ENCODE measurements at places on chromosomes 6 and 20.

DNA sequence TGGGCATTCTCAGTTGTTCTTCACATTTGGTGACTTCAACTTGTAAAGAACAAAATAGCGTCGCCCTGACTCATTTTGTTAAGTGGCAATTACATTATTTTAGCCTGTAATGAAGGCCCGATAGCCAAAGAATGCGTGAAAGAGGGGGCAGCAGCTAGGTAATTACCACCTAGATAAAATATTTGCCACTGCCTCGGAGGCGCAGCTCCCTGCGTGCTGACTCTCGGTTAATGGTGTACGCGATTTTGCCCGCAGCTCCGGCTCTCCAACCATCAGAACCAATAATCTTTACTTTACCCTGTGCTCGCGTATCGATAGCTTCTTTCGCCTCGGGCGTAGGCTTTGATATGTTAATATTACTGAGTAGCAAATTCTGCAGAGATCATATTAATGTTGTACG, 8.7 kb downstream of the TFAP2D start:
- H3K4me1 ChIP-seq: no peaks in the 10 kb centered on the region
- DNase-seq: no peak
- no peaks in the 10 kb centered on the region for H3K27me3 ChIP-seq
- H3K27ac ChIP-seq: no peak overlapping the region

DNA sequence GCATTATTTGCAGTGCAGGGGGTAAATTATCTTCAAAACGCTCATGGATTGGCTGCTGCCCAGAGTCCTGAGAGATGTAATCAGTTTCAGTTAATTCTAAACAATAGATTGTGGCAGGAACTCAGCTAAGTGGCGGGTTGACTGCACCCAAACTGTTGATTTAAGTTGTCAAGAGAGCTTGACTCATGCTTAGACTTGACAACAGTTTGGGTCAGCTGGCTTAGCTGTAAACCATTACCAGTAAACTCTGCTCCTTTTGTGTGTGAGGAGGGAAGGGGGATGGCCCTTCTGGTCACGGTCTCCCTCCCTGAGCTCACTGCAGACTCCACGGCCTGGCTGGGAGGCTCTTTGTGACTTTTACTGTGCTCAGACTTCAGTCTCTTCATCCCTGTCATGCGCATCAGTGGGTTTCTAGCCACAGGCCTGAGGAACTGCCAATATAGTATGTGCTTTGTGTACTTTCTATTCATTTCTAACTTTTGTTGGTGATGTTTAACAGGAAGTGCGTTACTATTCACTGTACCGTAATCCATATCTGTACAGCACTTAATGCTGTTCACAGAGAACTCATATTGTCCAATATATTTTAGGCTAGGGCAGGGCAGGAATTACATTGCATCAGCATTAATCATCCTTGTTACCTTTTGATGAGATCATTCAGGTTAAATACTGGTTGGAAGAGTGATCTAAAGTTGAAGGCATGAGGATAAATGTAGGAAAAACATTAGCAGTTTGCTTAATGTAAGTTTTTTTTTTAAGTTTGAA, 488.3 kb downstream of the CDKAL1 start:
- H3K4me1 ChIP-seq: peaks cover 28% of the 10 kb centered on the region
- no peaks in the 10 kb centered on the region for H3K27me3 ChIP-seq
- no peaks in the 10 kb centered on the region for H3K36me3 ChIP-seq
- peak overlapping the region; percentile 81 for H3K27ac ChIP-seq

DNA sequence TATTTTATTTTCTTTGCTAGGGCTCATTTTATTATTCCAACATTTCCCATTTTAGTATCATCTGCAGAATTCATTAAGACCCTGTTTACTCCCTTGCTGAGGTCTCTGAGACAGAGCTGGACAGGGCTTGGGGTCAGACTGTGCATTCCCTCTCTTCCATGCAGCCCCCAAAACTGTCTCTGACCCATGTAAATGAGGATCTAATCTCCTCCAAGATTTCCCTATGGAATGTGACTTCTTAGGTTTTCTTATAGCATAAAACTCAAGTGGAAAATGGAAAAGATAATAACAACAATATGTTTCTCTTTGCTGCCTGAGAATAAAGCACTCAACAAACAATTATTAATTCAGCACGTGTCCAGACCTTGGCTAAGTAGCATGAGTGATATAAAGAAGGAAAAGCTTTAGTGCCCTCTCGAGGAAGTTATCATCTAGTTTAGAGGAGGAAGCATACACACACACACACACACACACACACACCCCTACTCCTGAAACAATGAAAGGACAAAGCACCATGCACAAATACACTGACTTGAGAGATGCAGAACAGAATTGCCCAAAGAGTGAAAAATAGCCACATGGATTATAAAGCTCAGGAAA, 815.5 kb downstream of the BCKDHB start:
- H3K27me3 ChIP-seq: no peaks in the 10 kb centered on the region
- H3K27ac ChIP-seq: no peak overlapping the region
- H3K4me1 ChIP-seq: no peaks in the 10 kb centered on the region
- DNase-seq: no peak

- no peaks in the 10 kb centered on the region for H3K36me3 ChIP-seq
- no peaks in the 10 kb centered on the region for H3K27me3 ChIP-seq
- no peak overlapping the region for H3K4me3 ChIP-seq
- H3K4me1 ChIP-seq: no peaks in the 10 kb centered on the region
- DNase-seq: no peak
Observed at GRCh38 chr6:65746302-65746701, 39.3 kb upstream of the EYS start.

GRCh38 chr6:144377586-144378210, 92.6 kb downstream of the UTRN start:
- no peak overlapping the region for H3K4me3 ChIP-seq
- peak overlapping the region; percentile 86 for H3K27ac ChIP-seq
- H3K36me3 ChIP-seq: no peaks in the 10 kb centered on the region

GRCh38 chr6:46052479-46052878, 36.8 kb upstream of the CLIC5 start:
- H3K4me1 ChIP-seq: no peaks in the 10 kb centered on the region
- no peak for DNase-seq

- H3K4me3 ChIP-seq: no peak overlapping the region
- DNase-seq: no peak
- H3K36me3 ChIP-seq: no peaks in the 10 kb centered on the region
- no peaks in the 10 kb centered on the region for H3K4me1 ChIP-seq
- H3K27me3 ChIP-seq: no peaks in the 10 kb centered on the region
Observed at GRCh38 chr6:40888456-40888990, 150.5 kb downstream of the UNC5CL start.

GRCh38 chr6:20370393-20370792, 31.3 kb upstream of the E2F3 start:
- no peak for DNase-seq
- H3K27ac ChIP-seq: no peak overlapping the region
- H3K27me3 ChIP-seq: no peaks in the 10 kb centered on the region

- no peak for DNase-seq
- peak overlapping the region; percentile 39 for H3K27ac ChIP-seq
- peaks cover 18% of the 10 kb centered on the region for H3K4me1 ChIP-seq
- no peak overlapping the region for H3K4me3 ChIP-seq
- no peaks in the 10 kb centered on the region for H3K36me3 ChIP-seq
Observed at GRCh38 chr20:11267762-11268335, 594.0 kb upstream of the JAG1 start.

GRCh38 chr6:130696806-130697205, 130.4 kb upstream of the SMLR1 start:
- DNase-seq: no peak
- no peak overlapping the region for H3K27ac ChIP-seq
- H3K36me3 ChIP-seq: no peaks in the 10 kb centered on the region
- H3K4me1 ChIP-seq: peaks cover 4% of the 10 kb centered on the region
- H3K4me3 ChIP-seq: no peak overlapping the region
- H3K27me3 ChIP-seq: peaks cover 5% of the 10 kb centered on the region

DNA sequence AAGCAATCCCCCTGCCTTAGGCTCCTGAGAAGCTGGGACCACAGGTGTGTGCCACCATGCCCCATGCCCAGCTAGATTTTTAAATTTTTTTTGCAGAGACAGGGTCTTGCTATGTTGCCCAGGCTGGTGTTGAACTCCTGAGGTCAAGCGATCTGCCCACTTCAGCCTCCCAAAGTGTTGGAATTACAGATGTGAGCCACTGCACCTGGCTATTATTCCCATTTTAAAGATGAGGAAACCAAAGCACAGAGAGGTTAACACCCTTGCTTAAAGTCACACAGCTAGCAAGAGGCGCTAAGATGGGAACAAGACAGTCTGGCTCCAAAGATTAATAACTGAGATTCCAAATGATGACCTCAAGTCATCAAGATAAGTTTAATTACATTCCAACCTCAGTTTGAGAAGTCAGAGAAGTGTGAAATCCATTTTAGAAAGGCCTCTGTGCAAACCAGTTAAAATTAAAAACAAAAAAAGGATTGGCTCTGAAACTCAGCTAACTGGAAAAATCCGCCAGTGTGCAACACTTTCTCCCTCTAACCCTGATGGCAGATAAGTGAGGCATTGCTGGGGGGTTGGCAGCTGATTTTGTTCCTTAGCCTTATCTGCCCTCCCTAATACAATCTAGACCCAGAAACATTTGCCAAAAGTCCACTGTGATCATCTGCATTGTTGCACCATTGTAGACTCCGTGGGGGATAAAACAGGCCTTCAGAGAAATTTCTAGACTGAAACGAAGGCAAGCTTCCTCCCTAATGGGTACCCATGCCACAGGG, 55.5 kb downstream of the CPNE5 start:
- no peak overlapping the region for H3K27ac ChIP-seq
- DNase-seq: no peak
- peaks cover 10% of the 10 kb centered on the region for H3K4me1 ChIP-seq
- no peaks in the 10 kb centered on the region for H3K27me3 ChIP-seq

- no peaks in the 10 kb centered on the region for H3K27me3 ChIP-seq
- no peak for DNase-seq
- no peaks in the 10 kb centered on the region for H3K4me1 ChIP-seq
- H3K36me3 ChIP-seq: no peaks in the 10 kb centered on the region
- no peak overlapping the region for H3K27ac ChIP-seq
- H3K4me3 ChIP-seq: no peak overlapping the region
Observed at GRCh38 chr6:45886776-45887175, 128.9 kb downstream of the CLIC5 start.

GRCh38 chr6:33483678-33484077, 29.3 kb downstream of the ZBTB9 start:
- no peak for DNase-seq
- H3K36me3 ChIP-seq: no peaks in the 10 kb centered on the region
- no peak overlapping the region for H3K4me3 ChIP-seq
- H3K27me3 ChIP-seq: no peaks in the 10 kb centered on the region

DNA sequence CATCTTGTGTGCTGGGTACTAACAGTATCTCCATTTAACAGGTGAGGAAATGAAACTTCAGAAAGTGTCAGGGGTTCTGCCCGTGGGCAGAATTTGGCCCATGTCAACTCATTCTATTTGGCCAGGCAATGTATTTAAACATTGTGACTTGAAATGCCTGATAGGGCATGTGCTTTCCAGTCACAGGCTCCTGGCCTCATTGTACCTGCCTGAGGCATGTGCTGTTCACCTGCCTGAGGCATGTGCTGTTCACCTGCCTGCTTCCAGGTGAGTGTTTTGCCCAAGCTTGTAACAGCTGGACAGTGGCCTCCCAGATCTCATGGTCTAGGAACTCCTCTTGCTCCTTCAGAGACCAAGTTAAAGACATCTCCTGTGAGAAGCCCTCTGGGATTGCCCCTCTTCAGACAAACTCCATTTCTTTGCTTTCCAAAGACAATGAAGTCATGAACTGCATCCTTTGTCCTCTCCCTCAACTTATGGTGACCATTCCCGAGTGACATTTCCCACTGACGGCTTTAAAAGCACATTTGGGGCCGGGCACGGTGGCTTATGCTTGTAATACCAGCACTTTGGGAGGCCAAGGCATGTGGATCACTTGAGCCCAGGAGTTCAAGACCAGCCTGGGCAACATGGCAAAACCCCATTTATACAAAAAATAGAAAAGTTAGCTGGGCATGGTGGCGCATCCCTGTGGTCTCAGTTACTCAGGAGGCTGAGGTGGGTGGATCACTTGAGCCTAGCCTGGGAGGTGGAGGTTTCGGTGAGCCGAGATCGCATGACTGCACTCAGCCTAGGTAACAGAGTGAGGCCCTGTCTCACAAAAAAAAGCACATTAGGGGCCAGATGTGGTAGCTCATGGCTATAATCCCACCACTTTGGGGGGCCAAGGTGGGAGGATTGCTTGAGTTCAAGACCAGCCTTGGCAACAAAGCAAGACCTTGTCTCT, 48.7 kb downstream of the BCAS4 start:
- no peaks in the 10 kb centered on the region for H3K27me3 ChIP-seq
- no peak for DNase-seq
- H3K4me3 ChIP-seq: no peak overlapping the region
- peak overlapping the region; percentile 40 for H3K27ac ChIP-seq
- peaks cover 22% of the 10 kb centered on the region for H3K4me1 ChIP-seq
- H3K36me3 ChIP-seq: no peaks in the 10 kb centered on the region

DNA sequence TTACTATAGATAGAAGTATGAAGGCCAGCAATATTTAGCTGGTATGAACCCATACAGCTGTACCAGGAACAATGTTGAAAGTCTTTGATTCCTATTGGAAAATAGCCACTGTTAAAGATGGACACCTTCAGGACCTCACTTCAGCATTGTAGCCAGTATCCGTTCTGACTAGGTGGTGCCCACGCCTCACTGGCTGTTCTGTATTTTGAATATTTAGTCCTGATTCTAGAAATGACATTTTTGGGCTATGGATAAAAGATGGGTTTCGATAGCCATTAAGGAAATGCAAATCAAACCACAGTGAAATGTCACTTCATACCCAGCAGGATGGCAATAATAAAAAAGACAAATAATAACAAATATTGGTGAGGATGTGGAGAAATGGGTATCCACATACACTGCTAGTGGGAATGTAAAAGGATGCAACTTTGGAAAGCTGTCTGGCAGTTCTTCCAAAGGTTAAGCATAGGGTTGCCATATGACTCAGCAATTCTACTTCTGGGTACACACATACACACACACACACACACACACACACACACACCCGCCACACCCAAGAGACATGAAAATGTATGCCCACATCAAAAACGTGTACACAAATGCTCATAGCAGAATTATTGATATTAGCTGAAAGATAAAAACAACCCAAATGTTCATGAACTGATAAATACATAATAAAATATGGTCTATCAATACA, 56.8 kb downstream of the UTRN start:
- H3K4me1 ChIP-seq: peaks cover 100% of the 10 kb centered on the region
- no peak overlapping the region for H3K4me3 ChIP-seq
- no peak for DNase-seq
- H3K27ac ChIP-seq: peak overlapping the region; percentile 24

DNA sequence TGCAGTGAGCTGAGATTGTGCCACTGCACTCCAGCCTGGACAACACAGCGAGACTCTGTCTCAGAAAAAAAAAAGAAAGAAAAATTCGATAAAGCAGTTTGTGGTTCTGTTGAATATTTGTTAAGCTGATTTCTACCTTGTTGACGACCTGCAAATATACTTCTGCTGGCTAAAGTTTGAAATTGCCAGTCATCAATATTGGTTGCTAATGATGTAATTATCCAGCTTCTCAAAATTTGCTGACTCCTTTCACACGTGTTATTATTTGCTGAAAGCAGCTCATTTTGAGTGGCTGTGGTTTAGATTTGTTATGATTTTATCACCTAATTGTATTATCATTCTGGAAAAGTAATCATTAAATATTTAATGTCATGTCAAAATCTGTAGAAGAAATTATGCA, 774.3 kb downstream of the QKI start:
- no peak overlapping the region for H3K4me3 ChIP-seq
- no peaks in the 10 kb centered on the region for H3K4me1 ChIP-seq
- H3K36me3 ChIP-seq: no peaks in the 10 kb centered on the region
